ENCODE measurements at places on chromosomes 3 and 15.

DNA sequence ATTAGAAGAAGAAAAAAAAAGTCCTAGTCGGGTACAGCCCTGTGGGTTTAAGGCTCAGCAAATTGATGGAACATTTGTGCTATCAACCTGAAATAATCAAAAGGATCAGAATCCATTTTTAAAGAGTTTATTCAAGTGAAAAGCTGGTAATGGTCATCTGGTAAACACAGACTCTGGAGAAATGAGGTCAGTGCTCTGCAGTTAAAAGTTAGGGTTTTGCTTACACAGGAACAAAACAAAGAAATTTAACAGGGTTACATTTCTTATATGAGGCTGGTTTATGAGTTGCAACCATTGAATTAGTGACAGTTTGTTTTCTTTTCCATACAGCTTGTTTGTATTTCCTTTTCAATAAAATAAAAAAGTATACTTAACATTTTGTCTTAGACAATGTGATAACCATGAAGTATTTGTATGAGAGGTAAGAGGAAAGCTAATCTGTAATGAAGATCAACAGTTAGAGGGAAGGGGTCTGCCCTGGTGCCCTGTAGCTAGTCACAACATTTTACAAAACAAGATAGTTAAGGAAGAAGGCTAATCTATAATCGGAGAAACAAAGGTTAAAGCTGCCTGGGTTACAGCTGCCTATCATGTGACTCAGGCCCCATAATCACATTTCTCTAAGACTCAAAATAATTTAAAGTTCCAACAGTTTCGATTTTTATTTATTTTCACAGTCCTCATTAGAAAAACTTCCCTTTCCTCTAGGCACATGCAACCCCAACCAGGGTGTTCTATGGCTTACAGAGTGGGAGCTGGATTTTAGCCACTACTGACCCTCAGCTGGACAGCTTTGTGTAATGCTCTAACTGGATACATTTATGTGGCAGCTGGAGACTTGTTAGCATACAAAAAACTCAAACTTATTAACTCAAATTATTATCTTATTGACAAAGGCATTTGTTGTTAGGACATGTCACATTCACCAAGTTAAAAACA, 98.1 kb upstream of the ACP3 start:
- no peak for DNase-seq

GRCh38 chr15:65902373-65902772, 33.1 kb downstream of the RAB11A start:
- DNase-seq: no peak

DNA sequence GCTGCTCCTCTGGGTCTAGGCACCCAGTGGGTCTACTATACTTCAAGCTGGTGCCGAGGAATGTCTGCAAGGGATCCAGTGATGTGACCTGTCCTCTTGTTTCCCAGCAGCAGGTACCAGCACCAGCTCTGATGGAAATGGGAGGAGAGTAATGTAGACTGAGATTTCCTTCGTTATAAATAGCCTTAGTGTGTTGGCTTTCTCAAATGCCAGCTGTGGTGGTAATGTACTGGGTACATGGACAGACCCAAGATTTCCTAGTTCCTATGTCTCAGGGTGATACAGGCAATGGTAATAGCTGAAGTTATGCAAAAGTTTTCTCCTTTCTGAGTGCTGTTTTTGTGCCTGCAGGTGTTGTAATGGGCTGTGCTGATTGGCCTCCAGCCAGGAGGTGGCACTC, 33.0 kb upstream of the ABI3BP start:
- no peak for DNase-seq

GRCh38 chr3:153855772-153856171, 265.4 kb upstream of the ARHGEF26 start:
- DNase-seq: no peak

- no peak for DNase-seq
Observed at GRCh38 chr3:185711255-185711870, 113.5 kb downstream of the IGF2BP2 start.

DNA sequence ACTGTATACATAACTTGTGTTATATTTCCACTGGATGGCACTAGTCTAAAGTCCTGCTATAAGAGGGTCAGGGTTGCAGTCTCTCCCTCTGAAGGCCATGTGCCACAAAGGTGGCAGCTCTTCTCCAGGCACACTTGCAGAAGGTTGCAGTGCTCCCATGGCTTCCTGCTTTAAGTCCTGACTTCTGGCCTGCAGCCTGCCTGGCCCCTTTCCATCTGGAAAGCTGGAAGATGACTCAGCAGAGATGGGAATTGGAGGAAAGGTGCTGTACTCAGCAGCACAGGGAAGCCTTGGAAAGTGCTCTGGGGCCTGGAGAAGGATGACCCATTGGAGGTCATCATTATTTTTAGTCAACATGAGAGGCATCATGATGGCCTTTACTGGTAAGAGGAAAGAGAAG, 40.9 kb upstream of the MRPL3 start:
- no peak for DNase-seq

DNA sequence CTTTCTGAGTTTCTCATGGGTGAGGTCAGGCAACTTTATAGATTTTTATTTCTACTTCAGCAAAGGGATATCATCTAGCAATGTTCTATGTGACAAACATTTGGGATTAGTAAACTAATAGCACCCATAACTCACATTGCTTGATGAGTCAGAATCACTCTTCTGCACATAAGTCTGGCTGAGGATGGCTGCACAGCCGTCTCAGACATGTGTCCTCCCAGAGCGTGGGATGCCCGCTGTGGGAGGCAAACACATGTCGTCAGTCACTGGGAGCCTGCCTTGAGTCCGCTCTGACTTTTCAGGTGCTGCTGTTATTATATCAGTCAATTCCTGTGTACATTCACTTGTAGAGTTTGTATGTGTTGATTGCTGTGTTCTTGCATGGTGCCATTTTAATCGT, 230.7 kb upstream of the TRIM42 start:
- no peak for DNase-seq

GRCh38 chr3:57555306-57555705, 768 bp upstream of the PDE12 start:
- no peak for DNase-seq

DNA sequence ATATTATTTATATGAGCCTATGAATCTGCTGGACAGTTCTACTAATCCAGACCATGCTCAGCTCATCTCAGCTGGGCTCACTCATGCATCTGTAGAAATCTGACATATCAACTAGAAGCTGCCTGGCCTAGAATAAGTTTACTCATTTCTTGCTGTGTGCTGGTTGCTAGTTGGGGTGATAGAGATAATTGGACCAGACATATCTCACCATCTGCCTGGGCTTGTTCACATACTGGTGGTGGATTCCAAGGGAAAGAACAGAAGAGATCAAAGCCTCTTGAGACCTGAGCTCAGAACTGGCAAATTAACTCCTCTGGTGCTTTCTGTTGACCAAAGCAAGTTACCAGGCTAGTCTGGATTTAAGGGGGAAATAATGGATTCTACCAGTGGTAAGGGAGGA, 109.1 kb downstream of the NSUN3 start:
- no peak for DNase-seq

- DNase-seq: no peak
Observed at GRCh38 chr3:72997421-72997961, 880 bp downstream of the PPP4R2 start.

DNA sequence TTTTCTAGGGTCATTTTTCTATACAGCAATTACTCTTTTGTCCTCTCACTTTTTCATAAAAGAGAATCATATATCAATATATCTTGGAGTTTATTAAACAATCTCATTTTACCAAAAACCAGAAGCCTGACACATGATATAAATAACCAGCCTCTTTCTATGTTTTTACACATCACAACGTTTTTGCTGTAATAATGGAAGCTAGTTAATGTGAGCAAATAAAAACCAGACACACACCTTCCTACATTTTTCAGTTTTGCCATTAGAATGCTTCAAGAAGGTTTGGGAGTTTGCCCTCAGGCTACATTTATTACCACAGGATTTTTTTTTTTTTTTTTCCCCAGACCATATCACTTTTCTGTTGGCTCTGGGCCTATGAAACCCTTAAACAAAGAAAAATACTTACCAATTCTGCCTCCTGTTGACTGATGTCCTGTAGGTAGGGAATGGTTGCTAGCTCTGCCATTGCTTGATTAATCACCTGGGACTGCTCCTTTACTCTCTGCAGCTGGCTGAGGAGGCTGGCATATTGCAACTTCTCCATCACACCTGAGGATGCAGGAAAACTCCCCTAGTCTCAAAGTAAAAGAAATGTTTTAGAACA, 165.5 kb downstream of the ECT2 start:
- DNase-seq: no peak

GRCh38 chr15:83850015-83850414, 196.1 kb downstream of the ADAMTSL3 start:
- no peak for DNase-seq

GRCh38 chr15:58378241-58379085, 53.3 kb upstream of the LIPC start:
- no peak for DNase-seq

DNA sequence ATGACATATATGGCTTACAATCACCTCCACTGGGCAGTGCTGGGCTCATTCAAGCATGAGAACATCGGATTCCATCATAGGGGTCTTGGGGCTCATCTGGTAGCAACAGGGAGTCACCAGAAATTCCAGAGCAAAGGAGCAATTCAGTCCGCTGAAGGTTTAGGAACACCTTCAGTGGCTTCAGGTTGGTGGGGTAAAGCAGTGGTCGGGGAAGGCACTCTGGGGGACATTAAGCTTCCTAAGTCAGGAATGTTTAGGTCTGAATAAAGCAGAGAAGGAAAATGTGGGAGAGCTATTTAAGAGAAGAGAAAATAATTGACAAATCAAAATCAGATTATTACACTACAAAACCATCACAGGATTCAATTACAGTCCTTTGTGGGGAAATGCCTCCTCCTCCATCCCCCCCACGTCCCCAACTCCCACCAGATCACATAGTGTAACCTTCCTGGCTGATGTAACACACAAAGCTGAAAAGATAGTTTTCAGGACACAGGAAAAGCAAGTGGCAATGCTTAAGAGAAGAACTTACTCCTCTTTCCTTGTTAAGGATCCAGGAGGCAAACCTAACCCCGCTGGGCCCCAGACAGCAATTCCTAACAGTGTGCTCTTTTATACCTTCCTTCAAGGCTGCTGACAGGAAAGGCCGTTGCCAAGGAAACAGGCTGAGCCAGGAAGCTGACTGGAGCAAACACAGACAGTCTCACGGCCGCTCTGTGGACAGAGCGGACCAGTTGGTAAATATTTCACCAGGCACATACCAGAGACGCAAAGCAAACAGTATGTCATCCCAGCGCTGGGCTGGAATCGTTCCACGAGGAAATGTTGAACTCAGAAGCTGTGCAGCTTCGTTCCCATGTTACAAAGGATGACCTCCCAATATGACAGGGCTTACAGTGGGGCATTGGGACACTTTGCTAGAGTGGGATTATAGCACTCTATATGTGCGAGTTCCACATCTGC, 57.5 kb upstream of the LMCD1 start:
- peak; percentile 76 for DNase-seq

DNA sequence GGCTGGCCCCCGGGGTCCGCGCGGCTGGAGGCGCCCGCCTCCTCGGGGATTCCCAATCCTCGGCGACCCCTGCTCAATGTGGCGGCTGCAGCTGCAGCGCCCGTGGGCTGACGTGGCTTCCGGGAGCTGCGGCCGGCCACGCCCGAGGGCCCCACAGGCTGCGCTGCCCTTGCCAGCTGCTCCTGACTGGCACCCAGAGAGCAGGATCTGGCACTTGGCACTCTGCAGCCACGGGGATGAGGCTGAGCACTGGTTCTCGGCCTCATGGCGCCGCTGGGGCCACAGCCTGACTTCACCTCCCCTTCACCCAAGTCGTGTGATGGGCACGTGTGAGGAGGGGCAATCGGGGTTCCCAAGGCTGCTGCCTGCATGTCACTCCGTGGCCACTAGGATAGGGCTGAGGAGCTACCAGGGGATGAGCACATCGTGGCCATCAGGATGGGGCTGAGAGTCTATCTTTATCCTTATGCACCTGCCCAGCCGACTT, 267.8 kb upstream of the FRG2C start:
- no peak for DNase-seq

DNA sequence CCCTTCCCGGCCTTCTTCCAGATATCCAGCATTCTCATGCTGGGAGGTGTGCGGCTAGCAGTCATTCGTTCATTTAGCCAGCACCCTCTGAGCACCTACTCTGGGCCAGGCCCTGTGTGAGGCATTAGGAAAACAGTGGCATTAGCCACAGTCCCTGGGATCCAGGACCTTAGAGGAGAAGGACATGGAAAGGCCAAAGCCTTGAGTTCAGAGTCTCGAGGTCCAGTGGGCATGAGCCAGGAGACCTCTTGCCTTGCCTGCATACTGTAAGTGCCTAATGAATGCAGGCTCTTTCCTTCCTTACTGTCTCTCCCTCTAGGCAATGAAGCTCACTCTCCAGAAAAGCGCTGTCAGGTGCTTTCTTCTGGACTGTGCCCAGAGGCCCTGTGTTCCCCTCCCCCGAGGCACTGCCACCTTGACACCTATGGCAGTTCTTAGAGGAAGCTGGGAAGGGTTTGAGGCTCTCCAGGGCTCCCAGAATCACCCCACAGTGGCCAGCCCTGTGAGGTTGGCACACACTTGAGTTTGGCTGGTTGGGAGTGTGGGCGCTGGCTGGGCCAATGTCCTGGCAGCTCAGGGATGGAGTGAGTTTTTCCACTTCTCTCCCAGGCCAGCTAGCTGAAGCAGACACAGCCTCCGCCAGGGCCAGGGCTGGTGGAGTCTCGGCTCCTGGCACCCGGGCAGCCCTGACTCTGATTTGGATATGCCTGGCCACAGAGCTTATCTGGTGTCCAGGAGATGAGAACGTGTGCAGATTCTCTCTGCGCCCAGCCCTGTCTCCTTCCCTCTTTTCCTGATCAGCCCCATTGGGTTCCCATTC, 5.4 kb downstream of the CORO2B start:
- DNase-seq: no peak

DNA sequence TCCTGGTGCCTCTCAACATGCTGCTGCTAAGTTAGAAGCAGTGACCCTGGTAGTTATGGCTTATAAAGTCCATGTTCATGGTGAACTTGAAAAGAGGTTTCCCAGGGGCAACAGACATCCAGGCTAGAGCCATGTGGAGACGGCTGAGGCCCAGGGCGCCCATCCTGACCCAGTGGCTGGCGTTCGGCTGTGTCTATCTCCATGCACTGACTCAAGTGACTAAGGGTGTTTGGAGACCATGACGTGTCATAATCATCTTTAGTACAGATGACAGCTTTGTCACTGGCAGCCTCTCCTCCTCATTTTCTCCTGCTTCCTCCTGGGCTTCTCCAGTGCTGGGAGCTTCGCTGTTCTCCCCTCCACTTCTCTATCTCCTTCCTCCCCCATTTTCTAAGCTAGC, 287.4 kb upstream of the LYSMD4 start:
- no peak for DNase-seq

DNA sequence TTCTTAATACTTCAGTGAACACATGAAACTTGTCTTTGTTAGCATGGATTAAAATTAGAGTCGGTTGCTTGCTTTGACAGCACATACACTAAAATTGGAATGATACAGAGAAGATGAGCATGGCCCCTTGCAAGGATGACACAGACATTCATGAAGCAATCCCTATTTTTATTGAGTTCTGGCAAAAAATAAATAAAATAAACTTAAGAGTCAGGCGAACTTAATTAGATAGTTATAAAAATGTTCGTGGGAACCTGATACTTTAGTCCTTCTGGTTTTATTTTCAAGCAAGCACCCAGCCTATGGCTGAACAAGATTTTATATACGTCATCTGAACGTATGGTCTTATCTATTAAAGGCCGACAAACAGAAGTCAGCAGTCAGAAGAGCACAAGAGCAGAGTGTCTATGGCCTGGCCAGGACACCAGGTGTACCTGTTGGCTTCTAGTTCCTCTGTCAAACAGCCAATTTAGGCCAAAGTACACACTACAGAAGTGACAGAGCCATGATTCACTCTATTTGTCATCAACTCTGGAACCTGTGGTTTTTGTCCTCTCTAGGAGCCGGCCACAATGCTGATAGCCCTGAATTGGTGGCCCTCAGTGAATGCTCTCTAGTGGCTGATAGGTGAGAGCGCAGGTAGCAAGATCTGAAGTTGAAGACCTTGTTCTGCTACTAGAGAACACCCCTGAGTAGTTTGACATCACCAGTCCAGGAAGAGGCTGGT, 64.3 kb downstream of the LEO1 start:
- DNase-seq: no peak
